ENCODE measurements at places on chromosomes 4 and X.

GRCh38 chr4:138919094-138919936 is 96.3 kb upstream of the NOCT start:
- peak; percentile 41 for DNase-seq

- DNase-seq: no peak
Measured at GRCh38 chr4:47498899-47499298, 13.8 kb downstream of the ATP10D start.

DNA sequence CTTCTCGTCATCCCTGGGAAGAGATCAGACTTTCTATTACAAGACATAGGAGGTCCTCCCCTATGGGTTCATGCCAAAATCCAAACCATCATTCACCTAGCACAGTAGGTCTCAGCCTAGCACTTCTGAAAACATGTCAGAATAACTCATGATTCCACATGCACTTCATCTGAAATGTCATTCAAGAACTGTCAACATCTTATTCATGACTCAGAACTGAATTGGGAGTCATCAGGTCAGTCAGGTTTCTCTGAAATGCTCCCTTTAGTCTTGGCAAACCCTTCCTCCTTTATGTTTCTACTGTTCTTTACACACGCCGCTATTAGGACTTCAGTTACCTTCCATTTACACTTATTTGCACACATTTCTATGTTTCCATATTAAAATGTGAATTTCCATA is 67.2 kb downstream of the ANTXR2 start:
- no peak for DNase-seq

DNA sequence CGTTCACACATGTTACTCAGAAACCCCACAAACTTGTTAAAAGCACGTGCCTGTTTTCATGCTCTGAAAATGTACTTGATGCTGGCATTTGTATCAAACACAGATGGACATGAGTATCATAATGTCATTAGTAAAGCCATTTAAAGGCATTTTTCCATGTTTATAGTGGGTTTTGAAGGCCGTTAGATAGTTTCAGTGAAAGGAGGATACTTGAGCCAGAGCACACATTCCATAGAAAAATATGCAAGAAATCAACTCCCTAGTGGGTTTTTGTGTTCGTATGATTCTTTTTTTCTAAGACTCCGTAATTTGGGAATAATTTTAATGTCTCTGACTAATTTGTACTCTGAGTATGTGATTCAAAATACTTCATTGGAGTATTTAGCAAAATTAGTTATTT is 216.2 kb upstream of the BMP3 start:
- DNase-seq: no peak

DNA sequence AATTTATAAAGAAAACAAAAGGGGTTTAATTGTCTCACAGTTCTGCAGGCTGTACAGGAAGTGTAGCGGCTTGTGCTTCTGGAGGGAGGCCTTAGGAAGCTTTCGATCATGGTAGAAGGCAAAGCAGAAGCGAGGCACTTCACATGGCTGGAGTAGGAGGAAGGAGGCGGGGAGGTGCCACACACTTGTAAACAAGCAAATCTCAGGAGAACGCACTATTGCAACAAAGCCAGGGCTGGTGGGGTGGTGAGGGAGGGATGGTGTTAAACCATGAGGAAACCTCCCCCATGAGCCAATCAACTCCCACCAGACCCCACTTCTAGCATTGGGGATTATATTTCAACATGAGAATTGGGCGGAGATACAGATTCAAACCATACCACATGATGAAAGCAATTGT is 1116.3 kb downstream of the FAT4 start:
- no peak for DNase-seq

DNA sequence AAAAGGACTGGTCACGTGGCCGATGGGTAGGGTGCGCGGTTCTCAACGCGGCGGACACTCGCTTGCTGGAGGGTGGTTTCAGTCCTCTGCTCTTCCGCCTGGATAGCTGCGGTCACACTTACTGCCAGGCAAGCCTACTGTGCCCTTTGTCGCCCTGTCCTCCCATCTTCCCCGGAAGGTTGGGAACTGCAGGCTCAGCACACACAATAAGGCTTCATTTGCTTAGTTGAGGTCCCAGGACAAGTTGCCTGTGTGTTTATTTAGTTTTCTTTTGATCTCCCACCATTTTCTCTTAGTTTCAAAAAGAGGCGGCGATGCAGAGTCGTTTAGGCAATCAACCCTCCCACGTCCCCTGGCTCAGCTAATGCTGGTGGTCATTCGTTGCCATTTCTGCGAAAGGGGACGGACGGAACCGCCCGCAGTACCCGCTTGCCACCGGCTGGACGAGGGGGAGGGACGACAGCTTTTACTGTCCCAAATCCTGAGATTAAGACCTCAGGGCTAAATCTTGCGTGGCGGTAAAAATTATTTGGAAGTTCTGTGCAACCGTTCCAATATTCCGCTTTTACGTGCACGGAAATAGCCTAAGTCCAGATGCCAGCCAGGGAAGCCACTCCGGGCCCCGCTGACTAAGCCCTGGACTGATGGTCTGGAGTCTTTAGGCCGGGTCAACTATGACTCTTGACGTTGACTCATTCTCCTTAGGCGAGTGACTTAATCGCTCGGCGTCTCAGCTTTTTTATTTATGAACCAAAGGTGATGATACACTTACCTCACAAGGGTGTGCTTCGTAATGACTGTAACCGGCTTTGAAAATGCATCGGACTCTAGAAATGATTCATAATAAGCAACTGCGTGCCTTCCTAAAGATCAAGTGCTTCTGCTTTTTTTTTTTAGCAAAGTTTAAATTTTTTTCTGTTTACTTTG is 671 bp upstream of the EIF4E start:
- peak; percentile 7 for DNase-seq

GRCh38 chr4:142238589-142238988 is 602.2 kb downstream of the IL15 start:
- DNase-seq: no peak

- no peak for DNase-seq
Measured at GRCh38 chrX:144715337-144715736, 532.0 kb upstream of the SPANXN1 start.

GRCh38 chrX:150897421-150898320 is 797 bp downstream of the CD99L2 start:
- no peak for DNase-seq

DNA sequence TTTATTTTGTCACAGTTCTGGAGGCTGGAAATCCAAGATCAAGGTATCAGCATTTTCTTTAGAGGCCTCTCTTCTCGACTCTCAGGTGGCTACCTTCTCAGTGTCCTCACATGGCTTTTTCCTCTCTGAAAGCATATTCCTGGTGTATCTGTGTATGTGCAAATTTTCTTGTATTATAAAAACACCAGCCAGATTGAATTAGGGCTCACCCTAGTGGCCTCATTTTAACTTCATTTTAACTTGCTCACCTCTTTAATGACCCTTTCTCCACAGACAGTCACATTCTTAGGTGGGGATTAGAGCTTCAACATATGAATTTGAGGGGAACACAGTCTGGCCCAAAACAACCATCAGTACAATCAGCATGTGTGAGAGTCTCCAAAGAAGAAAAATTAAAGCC is 542.4 kb upstream of the FAM241A start:
- DNase-seq: no peak

DNA sequence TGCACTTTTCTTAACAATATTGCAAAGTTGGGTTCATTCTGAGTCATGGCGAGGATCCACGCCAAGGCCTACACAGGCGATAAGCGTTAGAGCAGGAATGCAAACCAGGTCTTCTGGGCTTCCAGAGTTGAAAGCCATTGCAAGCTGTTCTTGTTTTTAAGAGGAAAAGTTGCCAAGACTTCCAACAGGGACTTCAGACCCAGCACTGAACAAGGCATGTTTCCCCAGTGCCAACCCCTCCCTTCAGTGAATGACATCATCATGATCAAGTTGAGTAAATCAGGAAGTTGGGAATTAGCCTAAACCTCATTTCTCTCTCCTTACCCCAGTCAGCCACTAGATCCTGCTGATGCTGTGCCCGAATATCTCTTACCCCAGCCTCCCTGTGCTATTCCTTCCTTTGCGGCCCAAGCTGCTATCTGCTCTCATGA is 355.1 kb downstream of the HS3ST1 start:
- DNase-seq: no peak

DNA sequence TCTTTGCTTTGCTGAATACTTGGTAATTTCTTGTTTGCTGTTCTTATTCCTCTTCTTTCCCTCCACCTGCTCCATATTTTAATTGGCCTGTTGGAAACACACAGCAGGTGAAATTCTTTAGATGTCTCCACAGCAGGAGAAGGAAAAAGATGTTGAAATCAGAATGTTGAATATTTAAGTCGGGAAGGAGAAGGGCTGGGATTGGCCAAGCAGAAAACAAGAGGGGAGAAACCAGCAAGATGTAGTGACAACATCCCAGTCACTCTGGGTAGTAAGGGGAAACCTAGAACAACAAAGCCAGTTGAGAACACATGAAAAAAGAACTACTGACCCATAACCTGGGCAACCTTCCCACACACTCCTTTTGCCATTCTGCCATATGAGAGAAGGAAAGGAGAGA is 37.3 kb upstream of the STAG2 start:
- no peak for DNase-seq

- DNase-seq: no peak
Measured at GRCh38 chr4:71380788-71381187, 42.0 kb downstream of the SLC4A4 start.

- no peak for DNase-seq
Measured at GRCh38 chr4:75696581-75696980, 23.4 kb upstream of the G3BP2 start.

DNA sequence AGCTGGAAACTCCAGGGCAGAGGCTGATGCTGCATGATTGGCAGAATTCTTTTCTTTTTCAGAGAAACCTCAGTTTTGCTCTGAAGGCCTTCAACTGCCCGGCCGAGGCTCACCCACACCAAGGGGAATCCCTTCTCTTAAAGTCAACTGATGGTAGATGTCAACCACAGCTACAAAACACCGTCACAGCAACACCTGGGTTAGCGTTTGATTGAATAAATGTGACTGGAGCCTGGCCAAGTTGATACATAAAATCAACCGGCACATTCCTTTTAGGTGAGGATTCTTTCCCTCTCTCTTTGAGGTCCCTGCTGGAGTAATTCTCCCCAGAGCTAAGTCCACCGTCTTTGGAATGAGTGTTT is 15.2 kb upstream of the KIAA0232 start:
- DNase-seq: no peak

- DNase-seq: no peak
Measured at GRCh38 chrX:107496786-107497185, 47.3 kb downstream of the FRMPD3 start.

- DNase-seq: no peak
Measured at GRCh38 chr4:4858527-4859324, 739 bp upstream of the MSX1 start.

DNA sequence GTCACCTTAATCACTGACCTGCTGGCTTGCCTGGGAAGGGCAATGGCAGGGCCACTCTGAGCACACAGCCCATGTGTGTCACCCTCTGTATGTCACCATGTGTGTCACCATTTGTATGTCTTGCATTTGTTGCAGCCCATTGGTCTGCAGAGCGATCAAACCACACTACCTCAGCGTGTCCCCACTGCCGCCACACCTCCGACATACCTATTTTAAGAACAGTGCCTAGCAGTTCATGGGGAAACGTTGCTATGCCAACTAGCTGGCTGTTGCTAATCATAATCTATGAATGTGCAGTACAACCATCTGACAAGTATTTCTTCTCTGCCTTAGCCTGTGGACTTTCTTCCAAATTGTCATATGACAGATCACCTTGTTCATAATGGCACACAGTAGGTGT is 8.0 kb upstream of the CRMP1 start:
- no peak for DNase-seq

GRCh38 chrX:27679281-27679680 is 89.1 kb downstream of the DCAF8L2 start:
- DNase-seq: no peak

- no peak for DNase-seq
Measured at GRCh38 chr4:96407225-96407624, 567.3 kb downstream of the PDHA2 start.

DNA sequence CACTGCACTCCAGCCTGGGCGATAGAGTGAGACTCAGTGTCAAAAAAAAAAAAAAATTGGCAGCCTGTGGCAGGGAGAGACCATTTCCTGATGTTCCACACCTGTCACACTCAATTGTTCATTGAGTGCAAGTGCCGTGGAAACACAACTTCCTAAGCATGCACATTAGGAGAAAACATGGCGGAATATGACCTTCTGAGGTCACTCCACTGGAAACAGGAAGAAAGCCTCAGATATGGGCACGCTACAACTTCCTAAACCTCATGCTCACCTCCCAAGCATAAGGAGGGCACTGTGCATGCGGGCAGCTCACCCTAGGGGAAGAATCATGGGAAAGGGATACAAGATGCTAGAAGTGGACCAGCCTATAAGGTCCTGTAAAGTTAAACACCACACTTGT is 28.5 kb upstream of the CD99 start:
- no peak for DNase-seq
